ENCODE measurements at places on chromosomes 11 and 22.
A peak's percentile ranks its signal among the peaks of the same experiment; 100 is the strongest.

- no peak for DNase-seq
Observed at GRCh38 chr22:40434745-40435144, 64.4 kb downstream of the SGSM3 start.

DNA sequence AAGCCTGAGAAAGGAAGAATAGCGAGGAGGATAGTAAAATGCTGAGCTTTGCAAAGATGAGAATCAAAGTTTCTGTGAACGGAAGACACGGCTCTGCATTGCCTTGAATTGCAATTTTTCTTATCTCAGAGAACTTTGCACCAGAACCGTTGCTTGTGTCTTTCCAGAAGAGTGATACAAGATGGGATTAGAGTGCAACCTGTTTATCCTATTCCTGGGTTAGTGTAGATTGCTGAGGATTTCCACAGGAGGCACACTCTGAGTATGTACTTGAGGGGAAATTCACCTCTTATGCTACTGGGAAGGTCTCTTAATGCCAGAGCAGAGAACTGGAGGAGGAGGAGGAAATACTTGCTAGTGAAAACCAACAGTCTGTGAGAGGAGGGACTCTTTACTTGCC, 377.5 kb downstream of the OPCML start:
- DNase-seq: no peak

- DNase-seq: peak; percentile 49
Observed at GRCh38 chr11:110409174-110409573, 20.6 kb upstream of the FDX1 start.

DNA sequence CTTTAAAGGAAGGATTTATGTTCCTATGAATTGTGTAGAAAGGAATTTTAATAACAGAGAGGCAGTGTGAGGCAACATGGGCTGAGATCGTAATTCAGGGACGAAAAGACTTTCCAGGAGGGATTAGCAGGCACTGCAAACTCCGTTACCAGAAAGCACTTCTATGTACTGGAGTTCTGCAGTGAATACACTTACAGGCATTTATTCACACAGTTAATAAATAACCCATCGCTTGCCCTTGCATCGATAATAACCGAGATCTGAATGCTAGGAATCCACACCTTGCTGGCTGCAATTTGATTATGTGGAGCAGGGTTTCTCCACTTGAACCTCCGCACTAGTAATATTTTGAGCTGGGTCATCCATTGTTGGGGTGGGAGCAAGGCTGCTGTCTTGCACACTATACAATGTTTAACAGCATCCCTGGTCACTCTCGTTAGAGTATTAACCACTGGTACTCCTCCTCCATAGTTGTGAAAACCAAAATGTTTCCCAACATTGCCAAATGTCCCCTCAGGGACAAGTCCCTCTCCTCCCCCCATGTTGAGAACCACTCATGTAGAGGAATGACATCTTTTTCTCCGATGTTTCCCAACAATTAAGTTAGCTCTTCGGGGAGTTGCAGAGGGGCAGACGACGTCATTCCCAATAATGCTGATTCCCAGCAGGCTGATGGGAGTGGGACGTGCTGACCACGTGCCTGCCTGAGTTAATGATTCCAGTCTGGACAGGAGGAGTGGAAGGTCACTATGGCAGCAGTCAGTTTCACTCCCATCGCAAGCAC, 99.5 kb downstream of the SNX19 start:
- DNase-seq: no peak

GRCh38 chr11:9700105-9700801, 36.4 kb downstream of the SWAP70 start:
- peak; percentile 38 for DNase-seq
